ENCODE measurements at places on chromosomes 6 and 20.

DNA sequence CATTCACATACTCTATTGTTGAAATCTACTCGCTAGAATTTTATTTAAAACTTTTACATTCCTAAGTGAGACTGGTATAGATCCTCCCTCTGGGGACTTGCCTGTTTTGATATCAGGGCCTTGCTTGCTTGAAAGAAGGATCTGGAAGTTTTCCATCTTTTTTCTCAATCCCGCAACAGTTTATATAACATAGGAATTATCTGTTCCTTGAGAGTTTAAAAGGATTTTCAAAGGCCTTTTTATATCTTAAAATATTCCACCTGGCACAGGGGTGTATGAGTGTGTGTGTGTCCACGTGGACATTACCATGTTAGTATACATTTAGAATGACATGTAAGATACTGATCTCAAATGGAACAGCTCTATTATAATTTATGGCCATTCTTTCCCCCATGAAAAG lies 96.3 kb downstream of the TRERF1 start:
- DNase-seq: no peak

GRCh38 chr6:140485740-140486449 lies 1111.4 kb upstream of the CITED2 start:
- no peak for DNase-seq

DNA sequence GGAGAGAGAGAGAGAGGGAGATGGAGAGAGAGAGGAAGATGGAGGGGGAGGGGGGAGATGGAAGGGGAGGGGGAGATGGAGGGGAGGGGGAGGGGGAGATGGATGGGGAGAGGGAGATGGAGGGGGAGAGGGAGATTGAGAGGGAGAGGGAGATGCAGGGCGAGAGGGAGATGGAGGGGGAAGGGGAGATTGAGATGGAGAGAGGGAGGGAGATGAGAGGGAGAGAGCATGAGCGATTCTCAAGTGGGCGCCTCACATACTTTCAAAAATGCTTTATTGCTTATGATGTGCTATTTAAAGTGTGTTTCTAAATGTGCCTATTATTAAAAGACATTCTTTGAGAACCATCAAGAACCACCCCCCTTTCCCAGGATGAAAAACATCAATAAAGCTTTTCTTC lies 43.7 kb upstream of the DACT2 start:
- DNase-seq: no peak

GRCh38 chr20:699811-700338 lies 24.3 kb upstream of the SCRT2 start:
- DNase-seq: no peak

DNA sequence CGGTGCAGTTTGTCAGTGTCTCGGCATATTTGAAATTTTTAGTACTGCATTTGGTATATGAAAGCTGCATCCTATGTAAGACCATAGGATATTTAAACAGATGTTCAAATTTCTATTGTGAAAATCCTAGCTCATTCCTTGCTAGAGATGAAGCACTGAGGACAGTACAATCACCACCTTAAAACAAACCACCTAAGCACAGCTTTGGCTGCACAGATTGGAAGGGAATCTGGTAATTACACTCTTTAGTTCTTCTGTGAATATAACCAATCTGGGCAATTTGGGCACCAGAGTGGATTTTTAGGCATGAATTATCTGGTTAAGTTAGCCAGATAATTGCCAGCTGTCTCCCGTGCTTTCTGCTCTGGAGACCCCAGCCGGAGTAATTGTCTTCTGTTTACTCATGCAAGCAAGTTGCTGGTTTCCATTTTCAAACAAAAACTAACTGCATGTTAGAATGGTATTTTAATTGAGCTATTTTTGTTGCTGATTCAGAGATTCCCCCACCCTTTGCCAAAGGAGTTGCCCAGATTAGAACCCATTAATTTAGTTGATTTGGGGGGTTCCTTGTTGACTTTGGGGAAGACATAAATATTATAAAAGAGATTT lies 36.9 kb downstream of the E2F3 start:
- DNase-seq: no peak

DNA sequence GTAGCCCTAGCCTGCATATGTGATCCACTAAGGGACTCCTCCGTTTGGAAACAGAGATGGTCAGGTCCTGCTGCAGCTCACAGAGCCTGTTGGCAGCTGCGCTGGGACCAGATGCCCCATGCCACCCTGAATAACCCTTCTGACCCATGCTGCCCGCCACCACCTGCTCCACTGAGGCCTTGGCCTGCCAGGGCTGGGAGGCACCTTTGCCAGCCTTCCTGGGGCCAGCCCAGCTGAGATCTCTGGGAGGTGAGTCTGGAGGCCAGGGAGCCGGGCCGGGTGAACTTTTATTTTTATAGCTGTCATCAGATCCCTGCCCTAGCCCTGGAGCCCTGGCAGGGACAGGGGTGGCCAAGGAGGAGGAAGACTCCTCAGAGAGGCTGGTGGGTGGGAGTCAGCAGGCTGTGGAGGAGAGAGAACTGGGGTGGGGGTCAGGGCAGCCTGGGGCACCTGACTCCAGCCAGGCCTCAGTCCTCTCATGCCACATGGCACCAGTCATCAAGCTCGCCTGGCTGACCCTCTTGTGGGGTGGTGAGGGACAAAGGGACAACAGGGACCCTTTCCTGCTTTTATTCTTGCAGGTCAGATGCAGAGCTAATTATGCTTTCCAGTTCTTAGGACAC lies 10.0 kb downstream of the CEBPB start:
- DNase-seq: no peak

GRCh38 chr6:136117081-136117480 lies 133.0 kb downstream of the MTFR2 start:
- DNase-seq: no peak

DNA sequence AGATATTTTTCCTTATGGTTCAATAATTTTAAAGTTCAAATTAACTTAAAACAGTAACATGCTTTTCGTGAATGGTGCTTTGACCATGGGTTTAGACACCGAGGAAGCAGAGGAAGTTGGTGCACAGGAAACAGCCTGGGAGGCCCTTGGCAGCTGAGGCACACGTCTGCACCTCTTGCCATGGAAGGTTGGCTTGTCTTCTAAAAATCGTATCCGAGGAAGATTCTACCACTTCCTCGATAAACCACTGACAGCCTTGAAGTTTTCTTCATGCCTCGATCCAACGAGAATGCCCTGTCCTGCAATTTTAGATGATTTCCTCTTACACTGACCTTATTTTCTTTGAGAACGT lies 12.2 kb downstream of the DLL1 start:
- no peak for DNase-seq

DNA sequence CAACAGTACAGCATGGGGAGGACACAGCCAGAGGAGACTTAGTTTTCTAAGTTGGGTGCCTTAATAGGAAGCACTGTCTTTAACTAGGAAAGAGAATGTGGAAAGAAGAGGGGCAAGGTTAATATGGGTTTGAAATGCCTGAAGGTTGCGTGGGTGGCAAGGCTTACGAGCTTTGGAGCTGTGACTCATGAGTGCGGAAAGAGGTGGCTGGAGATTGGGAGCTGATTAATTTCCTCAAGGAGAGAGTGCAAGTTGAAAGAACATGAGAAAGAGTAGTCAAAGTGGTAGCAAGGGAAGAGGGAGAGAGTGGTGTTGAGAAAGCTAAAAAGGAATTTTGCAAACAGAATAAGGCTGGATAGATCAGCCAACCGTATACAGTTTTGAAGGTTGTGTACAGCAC lies 315.1 kb upstream of the PRND start:
- no peak for DNase-seq

- no peak for DNase-seq
These were observed 643.8 kb upstream of the AGPAT4 start for GRCh38 chr6:161917645-161918044.

DNA sequence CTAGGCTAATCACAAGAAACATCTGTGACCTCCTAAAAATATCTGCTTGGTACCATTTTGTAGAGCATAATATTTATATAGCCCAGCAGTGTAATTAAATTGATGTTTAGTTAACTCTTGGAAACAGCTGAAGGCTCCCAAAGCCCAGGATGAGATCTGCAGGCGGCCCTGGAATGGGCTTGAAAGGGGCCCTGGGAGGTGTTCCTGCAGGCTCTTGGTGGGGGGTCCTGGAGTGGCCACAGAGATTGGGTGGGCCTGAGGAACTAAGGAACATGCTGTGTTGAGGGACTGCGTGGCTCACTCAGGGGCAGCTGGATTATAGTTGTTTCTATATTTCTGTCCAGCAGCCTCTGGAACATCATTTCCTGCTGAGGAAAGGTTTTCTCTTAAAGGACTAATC lies 9.2 kb downstream of the SCP2D1 start:
- DNase-seq: no peak

GRCh38 chr6:63600136-63600535 lies 27.9 kb downstream of the LOC128125822 start:
- DNase-seq: no peak

- DNase-seq: no peak
These were observed 34.1 kb upstream of the RIN2 start for GRCh38 chr20:19723813-19724430.

DNA sequence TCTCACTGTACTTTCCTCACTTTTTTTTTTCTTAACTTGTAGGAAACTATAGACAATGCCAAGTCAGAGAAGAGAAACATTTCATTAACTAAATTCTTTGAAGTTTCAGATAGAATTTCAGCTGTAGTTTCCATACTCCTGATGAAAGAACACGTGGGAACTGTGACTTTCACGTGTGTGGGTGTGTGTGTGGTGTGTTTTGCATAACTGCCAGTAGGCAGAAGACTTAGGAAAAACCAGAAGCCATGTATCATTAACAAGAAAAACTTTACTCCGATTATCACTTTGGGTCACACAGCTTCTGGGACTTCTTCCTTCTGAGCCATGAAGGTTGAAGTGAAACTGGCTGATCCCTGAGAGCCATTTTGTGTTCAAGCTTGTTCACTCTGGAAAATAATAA lies 483.3 kb downstream of the TFAP2B start:
- no peak for DNase-seq

DNA sequence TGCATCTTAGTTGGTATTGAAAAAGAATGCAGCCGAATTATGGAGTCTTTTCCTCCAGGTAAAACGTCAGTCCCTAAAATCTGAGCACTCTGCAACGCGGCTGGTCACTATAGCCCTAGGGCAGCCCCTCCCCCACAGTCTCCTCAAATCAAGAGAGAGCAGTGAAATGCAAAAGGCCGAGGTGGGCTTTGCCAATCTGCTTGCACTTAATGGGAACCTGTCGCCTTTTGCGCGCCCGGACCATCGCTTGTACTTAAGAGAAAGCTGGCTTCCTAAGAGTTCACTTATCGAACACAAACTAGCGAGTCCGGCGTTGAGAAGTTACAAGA lies 447 bp downstream of the MCM3 start:
- DNase-seq: no peak

GRCh38 chr20:2836035-2836434 lies 4.4 kb downstream of the PCED1A start:
- no peak for DNase-seq
